CD4-positive, alpha-beta T cell treated with Interleukin-15 for 4 hours (primary cell): ENCODE measurements at places on chromosomes 2 and 18.
A peak's percentile ranks its signal among the peaks of the same experiment; 100 is the strongest.

DNA sequence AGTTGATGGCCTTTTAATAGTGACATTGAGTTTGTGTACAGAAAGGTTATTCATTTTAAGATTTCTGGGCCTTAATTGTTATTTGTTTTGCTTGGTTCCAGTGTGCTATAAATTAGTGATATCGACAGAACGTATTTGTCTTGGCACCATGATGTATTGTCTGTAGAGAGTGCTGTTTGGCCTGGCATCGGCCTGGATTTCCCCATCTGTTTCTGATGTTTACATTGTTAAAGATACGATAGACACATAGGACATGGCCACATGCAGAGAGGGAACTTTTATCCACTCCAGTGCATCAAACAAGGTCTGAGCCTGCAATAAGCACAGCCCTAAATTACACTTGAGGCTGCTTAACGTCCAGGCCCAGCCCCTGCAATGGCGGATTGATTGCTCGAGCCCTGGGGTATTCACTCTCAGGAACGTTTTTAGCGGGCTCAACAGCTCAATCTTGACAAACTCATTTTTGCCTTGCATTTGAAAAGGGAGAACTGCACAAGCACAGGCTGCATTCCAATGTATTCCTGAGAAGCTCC is 144.7 kb downstream of the SLC4A3 start:
- DNase-seq, result no peak

DNA sequence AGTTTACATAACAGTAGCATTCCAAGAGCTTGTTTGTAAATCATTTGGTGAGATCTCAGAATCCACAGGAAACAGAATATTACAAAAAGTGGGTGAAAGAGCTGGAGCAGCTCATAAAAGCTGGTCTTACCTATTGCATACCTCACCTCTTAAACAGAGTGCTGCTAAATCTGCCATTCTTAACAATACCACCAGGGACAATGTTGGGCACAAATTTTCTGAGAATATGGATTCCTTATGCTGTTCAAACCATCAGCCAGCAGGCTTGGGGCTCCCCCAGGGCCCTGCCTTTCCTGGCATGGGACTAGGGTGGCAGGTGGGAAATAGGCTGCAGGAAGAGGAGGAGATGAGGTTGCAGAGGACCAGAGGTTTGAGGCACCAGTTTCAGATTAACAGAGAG is 55.6 kb downstream of the TGFA start:
- DNase-seq, result no peak

GRCh38 chr18:58103339-58103985 is 59.4 kb downstream of the NEDD4L start:
- DNase-seq, result no peak

DNA sequence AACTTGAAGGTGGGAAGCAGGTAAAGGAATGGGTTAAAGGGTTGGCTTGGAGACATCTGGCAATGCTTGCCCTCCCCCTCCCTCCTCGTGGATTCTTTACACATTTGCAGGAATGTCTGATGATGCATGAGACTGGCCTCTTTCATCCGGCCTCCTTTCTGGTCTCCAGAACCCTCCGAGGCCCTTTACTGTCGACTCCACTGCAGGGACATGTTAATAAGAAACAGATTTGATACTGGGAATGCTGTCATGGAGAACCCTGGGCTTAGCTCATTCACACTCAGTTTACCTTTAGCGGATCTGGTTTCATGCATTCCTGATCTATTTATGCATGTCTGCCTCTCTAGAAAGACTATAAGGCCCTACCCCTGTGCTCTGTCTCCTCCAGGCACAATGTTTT is 238.7 kb downstream of the TGIF1 start:
- no peak for DNase-seq

DNA sequence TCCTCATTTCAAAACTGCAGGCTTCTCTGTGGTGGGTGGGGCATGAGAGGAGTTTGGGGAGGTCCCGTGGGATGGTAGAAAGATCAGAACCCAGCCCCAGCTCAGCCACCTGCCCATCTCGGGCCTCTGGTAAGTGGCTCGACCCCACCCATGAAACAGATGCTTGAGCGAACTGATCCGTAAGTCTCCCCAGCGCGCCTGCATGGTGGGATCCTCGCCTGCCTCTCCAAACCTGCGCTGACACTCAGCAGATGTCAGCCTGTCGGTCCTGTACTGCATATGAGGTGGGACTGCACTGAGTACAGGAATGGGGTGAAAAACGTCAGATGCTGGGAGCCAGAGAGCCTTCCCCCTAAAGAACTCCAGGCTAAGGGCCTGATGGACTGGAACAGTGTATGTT is 15.9 kb upstream of the RPL31 start:
- DNase-seq, result no peak

- DNase-seq, result no peak
Measured at GRCh38 chr2:60629305-60629662, 75.8 kb upstream of the BCL11A start.

DNA sequence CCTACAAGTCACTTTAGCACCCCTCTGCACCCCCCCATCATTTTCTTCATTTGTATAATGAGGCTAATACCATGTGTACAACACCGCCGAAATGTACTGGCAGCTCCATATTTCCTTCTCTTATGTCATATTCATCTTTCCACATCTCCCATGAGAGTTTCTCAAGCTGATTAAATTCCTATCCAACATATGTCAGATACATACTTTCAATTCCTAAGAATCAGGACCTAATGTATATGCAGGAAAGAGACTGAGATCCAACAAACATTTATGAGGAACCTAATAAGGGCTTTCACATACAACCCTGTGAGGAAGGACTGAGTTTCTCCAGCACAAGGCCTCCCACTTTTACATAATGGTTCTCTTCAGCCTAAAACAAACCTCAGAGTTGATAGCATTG is 41.9 kb downstream of the PRKD3 start:
- DNase-seq, result no peak

DNA sequence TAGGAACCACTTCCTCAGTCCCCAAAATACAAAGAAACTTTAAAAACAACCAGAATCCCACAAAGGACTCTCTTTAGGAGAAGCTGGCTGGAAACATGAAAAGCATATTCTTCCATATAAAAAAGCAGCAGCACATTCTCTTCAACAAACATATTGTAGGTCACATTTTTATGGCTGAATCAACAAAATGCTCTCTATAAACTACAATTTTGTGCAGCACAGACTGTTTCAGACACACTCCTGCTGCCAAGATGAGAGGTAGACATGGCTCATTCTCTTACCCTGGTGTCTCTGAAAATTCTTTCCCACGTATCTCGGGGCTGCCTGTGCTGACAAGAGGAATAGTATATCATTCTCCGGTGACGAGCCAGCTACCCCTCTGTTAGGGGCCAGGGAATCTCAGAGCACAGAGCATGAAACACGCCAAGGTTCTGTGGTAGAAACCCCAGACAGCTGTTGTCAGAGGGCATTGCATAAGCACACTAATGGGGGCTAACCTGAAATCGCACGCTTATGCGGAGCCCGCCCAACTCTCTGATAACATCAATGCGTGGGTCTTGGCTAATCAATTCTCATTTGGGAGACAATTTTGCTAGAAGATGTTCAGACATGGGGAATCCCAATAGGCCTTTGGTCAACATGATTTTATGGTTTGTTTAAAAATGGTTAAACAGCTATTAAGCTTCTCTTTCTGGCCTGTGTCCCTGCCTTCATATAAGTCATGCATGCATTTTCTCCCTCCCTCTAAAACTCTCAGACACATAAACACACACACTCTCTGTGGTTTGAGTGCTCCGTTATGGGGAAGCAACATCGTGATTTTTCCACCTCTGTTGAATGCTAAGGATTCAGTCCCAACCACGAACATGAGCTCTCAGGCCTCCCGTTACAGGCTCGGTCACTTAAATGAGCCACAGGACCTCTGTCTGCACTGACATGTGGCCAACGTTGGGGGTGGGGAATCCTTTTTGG is 177.5 kb downstream of the INO80D start:
- DNase-seq, result no peak

DNA sequence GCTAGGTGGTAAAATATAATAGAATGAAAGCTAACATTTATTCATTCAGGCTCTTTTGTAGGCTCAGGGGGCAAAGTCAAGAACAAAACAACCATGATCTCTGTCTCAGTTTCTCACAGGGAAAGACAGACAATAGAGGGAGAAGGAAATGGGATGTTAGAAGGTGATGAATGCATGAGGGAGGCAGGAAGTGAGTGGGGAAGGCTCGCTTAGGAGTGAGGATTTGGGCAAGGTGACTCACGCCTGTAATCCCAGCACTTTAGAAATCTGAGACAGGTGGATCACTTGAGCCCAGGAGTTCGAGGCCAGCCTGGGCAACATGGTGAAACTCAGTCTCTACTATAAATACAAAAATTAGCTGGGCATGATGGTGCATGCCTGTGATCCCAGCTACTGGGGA is 88.4 kb downstream of the CTIF start:
- no peak for DNase-seq

DNA sequence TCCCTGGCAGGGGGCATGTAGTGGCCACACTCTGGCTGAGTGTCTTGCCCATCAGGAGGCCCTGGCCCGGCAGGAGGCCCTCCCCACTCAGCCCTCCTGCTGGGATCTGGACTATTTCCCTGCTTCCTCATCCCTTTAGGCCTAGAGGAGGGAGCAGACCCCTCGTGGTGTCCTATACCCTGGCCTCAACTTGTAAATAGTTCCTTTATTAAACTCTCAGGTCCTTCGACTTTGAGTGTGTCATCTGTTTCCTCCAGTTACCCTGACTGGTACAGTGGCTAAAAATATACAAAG is 166.7 kb upstream of the GLI2 start:
- no peak for DNase-seq

DNA sequence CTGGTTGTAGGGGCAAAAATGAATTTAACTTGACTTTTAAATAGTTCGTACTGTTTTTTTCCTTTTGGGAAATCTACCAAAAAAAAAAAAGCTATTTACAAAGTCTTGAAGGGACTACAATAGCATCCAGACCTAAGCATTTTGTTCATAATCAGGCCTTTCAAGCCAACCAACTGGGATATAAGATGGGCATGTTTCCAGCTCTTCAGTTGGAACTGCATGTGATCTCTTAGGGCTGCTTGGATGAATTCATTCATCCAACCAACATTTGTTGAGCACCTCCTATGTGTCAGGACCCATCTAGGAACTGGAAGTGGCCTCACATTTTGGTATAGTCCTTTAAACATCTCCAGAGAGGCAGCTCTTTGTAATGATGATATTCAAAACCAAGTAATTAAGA is 98.6 kb downstream of the AAK1 start:
- no peak for DNase-seq

GRCh38 chr2:127278959-127279358 is 15.0 kb downstream of the ERCC3 start:
- no peak for DNase-seq

GRCh38 chr18:22632191-22632590 is 214.5 kb upstream of the CTAGE1 start:
- no peak for DNase-seq

GRCh38 chr2:231716666-231717280 is 8.4 kb downstream of the PTMA start:
- no peak for DNase-seq

GRCh38 chr2:197786010-197786877 is 1.1 kb upstream of the BOLL start:
- peak; percentile 51 for DNase-seq

GRCh38 chr2:5521461-5521860 is 170.7 kb upstream of the SOX11 start:
- no peak for DNase-seq

GRCh38 chr2:238576674-238577073 is 149.9 kb downstream of the ASB1 start:
- no peak for DNase-seq

- DNase-seq, result no peak
Measured at GRCh38 chr2:113755035-113755834, 1.2 kb downstream of the SLC35F5 start.

GRCh38 chr18:62066102-62066818 is 120.6 kb downstream of the PIGN start:
- no peak for DNase-seq

GRCh38 chr18:47381975-47382570 is 130.6 kb upstream of the SKOR2 start:
- DNase-seq, result no peak

- no peak for DNase-seq
Measured at GRCh38 chr2:239444626-239445577, 44.1 kb upstream of the HDAC4 start.

DNA sequence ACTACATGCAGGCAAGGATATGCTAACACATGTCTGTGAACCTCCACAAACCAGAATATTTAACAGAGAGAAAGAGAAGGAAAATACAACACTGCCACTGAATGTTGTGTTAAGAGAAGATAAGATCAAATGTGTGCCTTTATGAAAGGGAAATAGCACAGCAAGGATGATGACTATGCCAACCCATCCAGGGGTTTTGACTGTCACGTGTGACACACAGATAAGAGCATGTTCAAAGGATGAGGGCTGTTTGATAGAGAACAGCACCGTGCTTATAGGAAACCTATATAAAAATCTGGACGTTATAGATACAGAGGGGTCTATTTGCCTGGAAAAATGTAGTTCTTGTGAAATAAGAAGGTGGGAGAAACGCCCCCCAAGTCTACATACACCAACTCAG is 911.8 kb downstream of the CPS1 start:
- DNase-seq, result no peak

- no peak for DNase-seq
Measured at GRCh38 chr2:210456571-210456970, 20.0 kb downstream of the LANCL1 start.

GRCh38 chr2:71860381-71860926 is 287.2 kb downstream of the CYP26B1 start:
- DNase-seq, result no peak

DNA sequence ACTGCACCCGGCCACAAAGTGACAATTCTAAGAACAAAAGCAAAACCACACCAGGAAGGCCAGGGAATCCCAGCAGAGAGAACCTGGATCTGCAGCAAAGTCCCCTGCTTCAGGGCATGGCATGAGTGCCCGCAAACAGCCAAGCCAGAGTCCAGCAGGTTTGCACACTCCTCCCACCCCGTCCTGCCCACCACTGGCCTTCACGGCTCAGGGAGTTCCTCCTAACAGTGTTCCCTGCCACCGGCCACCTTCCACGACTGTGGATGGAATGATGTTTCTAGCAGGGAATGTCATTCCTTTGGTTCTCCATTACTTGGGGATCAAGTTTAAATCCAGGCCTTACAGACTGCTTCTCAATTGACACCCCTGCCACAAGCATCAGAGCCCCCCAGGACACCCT is 42.0 kb upstream of the B3GNT7 start:
- DNase-seq, result no peak

DNA sequence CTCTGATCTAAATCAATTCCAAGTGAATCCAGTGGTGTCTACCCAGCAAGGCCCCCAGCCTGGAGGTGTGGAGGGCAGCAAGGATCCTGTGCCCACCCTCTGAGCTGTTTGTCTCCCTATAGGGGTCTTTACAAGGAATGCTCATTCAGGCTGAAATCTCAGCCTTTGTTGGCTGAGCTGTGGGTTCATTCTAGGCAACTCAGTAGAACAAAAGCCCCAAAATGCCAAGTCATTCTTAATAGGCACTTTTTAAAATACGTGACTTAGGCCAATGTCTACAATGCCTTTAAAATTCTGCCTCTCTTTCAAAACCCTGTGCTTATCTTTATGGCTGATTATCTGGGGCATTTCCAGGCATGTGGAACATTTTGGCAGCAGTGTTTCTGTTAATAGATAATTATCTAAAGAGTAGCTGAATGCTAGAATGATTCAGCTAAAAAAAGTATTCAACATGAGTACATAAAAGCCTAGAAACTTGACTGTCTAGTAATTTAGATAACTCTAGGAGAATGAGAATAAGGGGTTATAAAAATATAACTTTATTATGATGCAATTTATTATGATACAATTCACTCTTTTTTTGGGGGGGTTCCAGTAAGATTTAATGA is 7.4 kb downstream of the UGT1A6 start:
- DNase-seq, result no peak

GRCh38 chr18:50080932-50081560 is 113.9 kb downstream of the MYO5B start:
- DNase-seq, result no peak
